ENCODE measurements at places on chromosomes 3 and 15.

- no peak for DNase-seq
These were observed 50.7 kb upstream of the CCR2 start for GRCh38 chr3:46303240-46303639.

- no peak for DNase-seq
These were observed 53.9 kb upstream of the NR2F2 start for GRCh38 chr15:96276438-96277210.

DNA sequence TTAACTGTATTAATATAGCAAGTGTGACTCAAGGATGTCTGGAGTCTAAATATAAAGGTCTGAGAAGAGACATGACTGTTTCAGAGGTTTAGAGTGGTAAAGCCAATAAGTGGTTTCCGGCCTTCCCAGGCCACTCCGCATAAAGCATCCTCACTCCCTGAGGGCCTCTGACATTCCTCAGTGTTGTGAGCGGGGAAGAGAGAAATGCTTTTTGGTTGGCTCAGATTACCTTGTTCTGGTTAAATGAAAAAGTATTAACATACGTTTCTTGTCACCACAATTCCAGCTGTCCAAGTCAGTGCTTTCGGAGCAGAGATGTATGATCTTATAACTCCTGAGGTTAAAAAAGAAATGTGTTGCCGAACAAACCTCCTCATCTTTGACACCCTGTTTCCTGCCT is 103.8 kb downstream of the RBMS3 start:
- DNase-seq, result no peak

DNA sequence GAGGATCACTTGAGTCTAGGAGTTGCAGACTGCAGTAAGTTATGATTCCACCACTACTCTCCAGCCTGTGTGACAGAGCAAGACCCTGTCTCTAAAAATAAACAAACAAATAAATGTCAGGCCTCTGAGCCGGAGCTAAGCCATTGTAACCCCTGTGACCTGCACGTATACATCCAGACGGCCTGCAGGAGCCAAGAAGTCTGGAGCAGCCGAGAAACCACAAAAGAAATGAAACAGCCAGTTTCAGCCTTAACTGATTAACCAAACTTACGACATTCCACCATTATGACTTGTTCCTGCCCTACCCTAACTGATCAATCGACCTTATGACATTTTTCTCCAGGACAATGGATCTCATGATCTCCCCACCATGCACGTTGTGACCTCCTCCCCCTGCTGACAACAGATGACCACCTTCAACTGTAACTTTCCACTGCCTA is 32.5 kb upstream of the ZKSCAN7 start:
- DNase-seq, result no peak

All from Panc1 (cell line).